Left renal pelvis (tissue), 4 donors: ENCODE measurements at places on chromosomes 1 and 21. TPM values are rescaled to one million over a fixed set of nuclear protein-coding genes. Genes with fewer than 3 reads are reported as not detected.

GRCh38 chr1:158002631-158003405 lies 9.4 kb downstream of the KIRREL1 start:
- peak; percentile 79 for DNase-seq

GRCh38 chr1:158939180-158939579 lies 7.8 kb downstream of the PYHIN1 start:
- DNase-seq, result no peak

DNA sequence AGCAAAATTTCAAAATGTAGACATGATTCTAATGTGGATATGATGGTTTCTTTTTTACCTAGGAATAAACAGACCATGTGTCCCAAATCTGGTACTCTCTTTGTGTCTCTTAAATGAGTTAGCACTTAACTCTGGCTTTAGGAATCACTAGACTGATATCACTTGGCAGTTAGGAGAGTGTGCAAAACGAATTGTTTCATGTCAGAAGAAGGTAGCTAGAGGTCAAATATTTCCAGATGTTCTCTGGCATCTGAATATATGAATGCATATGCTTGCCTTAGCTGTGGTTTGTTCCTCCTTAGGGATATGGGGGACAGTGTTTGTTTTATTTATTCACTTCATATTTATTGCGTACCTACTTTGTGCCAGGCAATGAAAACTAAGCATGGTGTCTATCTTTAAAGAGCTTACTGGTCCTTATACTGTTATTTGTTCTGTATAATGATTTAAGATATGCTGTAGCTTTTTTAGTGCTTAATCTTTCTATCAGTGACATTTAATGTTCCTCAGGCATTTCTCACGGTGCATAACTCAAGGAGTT lies 65.2 kb downstream of the LRRC8C start:
- DNase-seq, result no peak

- DNase-seq, result no peak
Measured at GRCh38 chr1:44346184-44346583, 8.9 kb downstream of the ERI3 start.

DNA sequence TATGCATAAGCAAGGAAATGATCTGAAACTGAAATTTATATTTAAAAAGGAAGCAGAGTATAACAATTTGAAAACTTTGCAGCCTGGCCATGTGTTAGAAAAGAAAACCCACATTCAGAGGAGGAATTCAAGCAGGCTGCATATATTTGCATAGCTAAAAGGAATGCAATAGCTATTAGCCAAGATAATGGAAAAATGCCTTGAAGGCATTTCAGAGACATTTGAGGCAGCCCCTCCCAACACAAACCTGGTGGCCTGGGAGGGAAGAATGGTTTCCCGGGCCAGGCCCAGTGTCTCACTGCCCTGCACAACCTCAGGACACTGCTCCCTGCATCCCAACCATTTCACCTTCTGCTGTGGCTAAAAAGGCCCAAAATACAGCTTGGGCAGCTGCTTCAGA lies 136.8 kb downstream of the TYW3 start:
- DNase-seq, result no peak

- no peak for DNase-seq
Measured at GRCh38 chr21:45392573-45392971, 12.4 kb upstream of the COL18A1 start.

GRCh38 chr1:154425172-154425571 lies 20.0 kb downstream of the IL6R start:
- no peak for DNase-seq

GRCh38 chr1:35587736-35588135 lies 14.6 kb downstream of the TFAP2E start:
- DNase-seq, result no peak

DNA sequence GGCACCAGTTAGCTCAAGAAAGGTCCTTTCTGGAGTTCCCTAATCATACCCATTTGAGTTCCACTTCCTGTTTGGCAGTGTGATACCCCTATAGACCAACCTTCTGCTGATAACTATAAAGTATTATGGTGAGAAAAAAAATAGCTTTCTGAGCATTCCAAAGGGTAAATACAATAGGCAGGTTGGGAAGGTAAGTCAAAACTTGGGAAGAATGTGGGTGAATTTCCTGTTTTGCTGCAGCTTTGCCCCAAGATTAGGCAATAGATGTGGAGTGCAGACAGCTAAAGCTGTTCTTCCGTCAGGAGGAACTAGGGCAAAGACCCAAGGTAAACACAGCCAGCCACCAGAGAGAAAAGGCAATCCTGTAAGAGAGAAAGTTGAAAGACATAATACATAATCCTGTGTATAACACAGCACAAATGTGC lies 49.9 kb upstream of the GUCA2A start:
- DNase-seq, result no peak

GRCh38 chr1:185648858-185649589 lies 85.2 kb upstream of the HMCN1 start:
- no peak for DNase-seq

DNA sequence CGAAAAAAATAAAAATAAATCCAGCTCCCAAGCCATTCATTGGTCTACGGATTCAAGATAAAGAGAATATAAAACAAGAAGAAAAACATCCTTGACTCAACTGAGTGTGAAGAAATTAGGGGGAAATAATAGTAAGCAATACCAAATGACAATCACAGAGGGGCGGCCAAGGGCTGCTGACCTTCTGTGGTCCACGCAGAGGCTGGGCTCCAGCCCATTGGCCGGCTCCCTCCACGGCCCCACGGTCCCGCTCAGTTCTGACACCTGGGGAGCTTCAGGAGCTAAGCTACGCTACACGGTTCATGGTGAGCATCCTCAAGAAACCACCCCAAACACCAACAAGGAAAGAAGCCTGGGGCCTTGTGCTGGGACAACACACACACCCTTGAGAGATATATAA lies 400 bp upstream of the KRTAP10-12 start:
- no peak for DNase-seq

- no peak for DNase-seq
Measured at GRCh38 chr1:117779364-117779763, 150.1 kb downstream of the GDAP2 start.

GRCh38 chr1:77218477-77219165 lies 609 bp downstream of the PIGK start:
- DNase-seq, result no peak

- no peak for DNase-seq
Measured at GRCh38 chr1:224564454-224565084, 51.5 kb upstream of the CNIH3 start.

DNA sequence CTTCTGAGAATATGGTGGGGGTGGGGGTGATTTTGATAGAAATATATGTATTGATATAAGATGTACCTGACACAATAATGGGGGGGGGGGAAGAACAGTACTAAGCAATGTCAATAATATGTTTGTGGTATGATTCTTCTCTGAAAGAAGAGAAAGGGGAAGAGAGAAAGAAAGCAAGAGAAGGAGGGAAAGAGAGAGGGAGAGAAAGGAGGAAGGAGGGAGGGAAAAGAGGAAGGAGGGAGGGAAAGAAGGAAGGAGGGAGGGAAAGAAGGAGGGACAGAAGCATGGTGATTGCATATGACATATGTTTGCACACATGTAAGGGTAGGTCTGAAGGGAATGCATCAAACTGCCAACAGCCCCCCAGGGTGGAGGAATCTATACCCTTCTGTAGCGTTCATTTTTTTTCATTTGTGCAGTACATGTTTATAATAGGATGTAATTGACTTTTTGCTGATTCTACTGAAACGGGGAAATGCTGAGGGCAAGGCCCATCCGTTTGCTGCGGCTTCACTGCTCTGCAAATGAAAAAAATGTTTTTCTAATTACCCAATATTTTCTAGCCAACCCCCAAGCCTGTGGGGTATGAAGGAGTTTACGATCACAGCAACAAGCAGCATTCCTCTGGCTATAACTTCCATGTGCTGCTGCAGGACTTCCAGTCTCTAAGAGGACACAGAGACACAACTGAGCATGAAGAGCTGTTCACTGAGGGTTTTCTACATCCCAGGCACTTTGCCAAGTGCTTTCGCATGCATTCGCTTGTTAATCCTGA lies 119.3 kb upstream of the ZC3H12A start:
- no peak for DNase-seq

DNA sequence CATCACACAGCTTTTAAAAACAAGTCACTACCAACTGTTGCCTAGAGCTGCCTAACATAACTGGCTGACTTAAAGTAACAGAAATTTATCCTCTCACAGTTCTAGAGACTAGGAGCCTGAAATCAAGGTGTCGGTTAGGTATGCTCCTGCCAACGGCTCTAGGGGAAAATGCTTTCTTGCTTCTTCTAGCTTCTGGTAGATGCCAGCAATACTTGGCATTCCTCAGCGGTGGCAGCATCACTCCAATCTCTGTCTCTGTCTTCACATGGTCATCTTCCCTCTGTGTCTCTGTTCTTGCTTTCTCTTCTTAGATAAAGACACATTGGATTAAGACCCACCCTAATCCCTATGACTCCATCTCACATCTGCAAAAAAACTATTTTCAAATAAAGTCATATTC lies 51.5 kb downstream of the DMRTA2 start:
- no peak for DNase-seq

KIF26B gene
- 19.7 TPM for polyA plus RNA-seq

C1orf53 gene
- 1.8 TPM for polyA plus RNA-seq

RAB3B gene
- 5.6 TPM for polyA plus RNA-seq

OLIG2 gene
- not detected for polyA plus RNA-seq
